ENCODE measurements at places on chromosomes 7 and 10.

- H3K36me3 ChIP-seq, result peaks cover 8% of the 10 kb centered on the region
- no peak overlapping the region for H3K27ac ChIP-seq
- DNase-seq, result no peak
- no peak overlapping the region for H3K4me3 ChIP-seq
Observed at GRCh38 chr10:84026821-84027257, 112.5 kb upstream of the GHITM start.

- DNase-seq, result no peak
- peaks cover 43% of the 10 kb centered on the region for H3K36me3 ChIP-seq
- no peak overlapping the region for H3K4me3 ChIP-seq
- no peaks in the 10 kb centered on the region for H3K4me1 ChIP-seq
- no peak overlapping the region for H3K27ac ChIP-seq
Observed at GRCh38 chr10:103877861-103878260, 22.5 kb upstream of the SH3PXD2A start.

- no peaks in the 10 kb centered on the region for H3K27me3 ChIP-seq
- no peak overlapping the region for H3K4me3 ChIP-seq
- no peak overlapping the region for H3K27ac ChIP-seq
- H3K36me3 ChIP-seq, result no peaks in the 10 kb centered on the region
Observed at GRCh38 chr10:124251317-124252065, 158.1 kb upstream of the CHST15 start.

- DNase-seq, result no peak
- H3K4me1 ChIP-seq, result no peaks in the 10 kb centered on the region
- no peaks in the 10 kb centered on the region for H3K27me3 ChIP-seq
- H3K27ac ChIP-seq, result no peak overlapping the region
Observed at GRCh38 chr7:83040484-83040883, 122.2 kb downstream of the PCLO start.

DNA sequence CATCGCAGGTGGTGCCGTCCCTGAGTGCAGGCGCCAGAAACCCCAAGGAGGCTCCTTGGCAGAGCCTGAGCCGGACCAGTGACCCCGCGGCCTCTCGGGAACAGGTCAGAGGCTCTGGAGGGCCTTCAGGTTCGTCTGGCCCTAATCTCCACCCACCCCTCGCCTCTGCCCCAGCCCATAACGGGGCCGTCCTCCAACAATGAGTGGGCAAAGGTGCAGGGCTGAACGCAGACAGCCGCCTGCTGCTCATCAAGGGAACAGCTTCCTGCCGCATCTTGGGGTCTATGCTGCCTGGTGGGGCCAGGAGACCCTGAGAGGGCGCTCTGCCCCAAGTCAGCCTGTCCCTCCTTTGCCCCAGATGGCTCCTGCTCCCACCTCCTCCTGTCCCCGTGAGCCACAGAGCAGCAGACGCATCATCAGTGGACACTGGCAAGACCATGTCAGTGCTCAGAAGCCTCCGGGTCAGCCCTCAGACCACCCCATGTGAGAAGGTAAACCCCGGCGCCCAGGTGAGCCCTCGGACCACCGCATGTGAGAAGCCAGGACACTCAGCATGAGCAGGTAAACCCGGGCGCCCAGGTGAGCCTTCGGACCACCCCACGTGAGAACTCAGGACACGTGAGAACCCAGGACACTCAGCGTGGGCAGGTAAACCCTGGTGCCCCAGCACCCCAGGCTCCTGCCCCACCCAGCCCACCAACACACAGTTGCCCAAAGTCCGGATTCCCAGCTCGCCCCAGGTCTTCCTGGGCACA lies 142.0 kb downstream of the PTPRN2 start:
- H3K27ac ChIP-seq, result no peak overlapping the region
- DNase-seq, result no peak
- no peak overlapping the region for H3K4me3 ChIP-seq

- no peak overlapping the region for H3K27ac ChIP-seq
- no peak overlapping the region for H3K4me3 ChIP-seq
- H3K36me3 ChIP-seq, result peaks cover 23% of the 10 kb centered on the region
Observed at GRCh38 chr10:112581921-112582320, 134.9 kb downstream of the VTI1A start.

- no peak overlapping the region for H3K27ac ChIP-seq
- DNase-seq, result no peak
- H3K27me3 ChIP-seq, result no peaks in the 10 kb centered on the region
- H3K36me3 ChIP-seq, result no peaks in the 10 kb centered on the region
- no peak overlapping the region for H3K4me3 ChIP-seq
Observed at GRCh38 chr7:15845461-15845860, 159.0 kb upstream of the MEOX2 start.

DNA sequence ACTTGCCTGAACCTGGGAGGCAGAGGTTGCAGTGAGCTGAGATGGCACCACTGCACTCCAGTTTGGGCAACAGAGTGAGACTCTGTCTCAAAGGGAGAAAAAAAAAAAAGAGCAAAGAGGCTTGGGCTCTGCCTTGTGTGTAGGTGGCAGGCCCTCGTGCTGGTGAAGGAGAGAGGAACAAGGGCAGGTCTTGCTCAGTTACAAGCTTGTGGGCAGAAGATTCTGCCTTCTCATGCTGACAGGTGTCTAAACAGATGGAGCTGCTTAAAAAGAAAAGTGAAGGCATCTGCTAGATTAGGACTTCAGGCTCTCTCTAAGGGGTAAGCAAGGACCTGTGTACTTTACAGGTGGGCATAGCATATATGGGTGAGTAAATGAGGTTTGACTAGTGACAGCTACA lies 65.5 kb upstream of the TRIM8 start:
- no peak overlapping the region for H3K4me3 ChIP-seq
- peak overlapping the region; percentile 5 for H3K27ac ChIP-seq
- no peaks in the 10 kb centered on the region for H3K36me3 ChIP-seq
- H3K27me3 ChIP-seq, result no peaks in the 10 kb centered on the region
- peaks cover 4% of the 10 kb centered on the region for H3K4me1 ChIP-seq

DNA sequence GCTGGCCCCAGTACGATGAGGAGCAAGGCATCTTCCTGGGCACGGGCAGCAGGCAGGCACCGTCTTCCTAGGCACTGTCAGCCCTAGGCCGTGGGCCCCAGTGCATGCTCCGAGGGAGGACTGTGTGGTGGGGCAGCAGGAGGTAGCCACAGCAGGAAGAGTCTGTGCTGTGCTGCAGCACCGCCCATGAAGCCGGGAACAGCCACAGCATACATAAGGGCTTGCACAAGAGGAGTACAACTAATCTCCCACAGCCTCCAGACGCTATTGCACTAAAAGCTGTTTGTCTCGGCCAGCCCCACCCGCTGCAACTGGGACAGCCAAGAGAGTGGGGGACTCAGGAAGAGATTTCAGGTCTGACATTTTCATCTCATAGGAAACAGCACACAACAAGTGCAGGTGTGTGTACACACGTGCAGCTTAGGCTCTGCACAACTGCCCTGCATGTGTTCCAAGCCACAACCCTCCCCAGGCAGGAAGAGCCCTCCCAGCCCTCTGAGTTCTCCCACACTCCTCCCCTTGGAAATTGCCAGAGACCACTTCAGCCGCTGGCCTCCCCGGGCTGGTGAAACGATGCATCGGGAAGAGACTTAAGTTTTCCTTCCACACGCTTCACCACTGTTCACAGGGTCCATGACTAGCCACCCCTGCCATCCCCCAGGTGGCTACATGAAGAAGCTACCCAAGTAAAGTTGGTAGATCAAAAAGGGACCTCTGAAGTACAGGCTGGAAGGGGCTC lies 88.1 kb upstream of the DDC start:
- H3K36me3 ChIP-seq, result no peaks in the 10 kb centered on the region
- DNase-seq, result no peak

DNA sequence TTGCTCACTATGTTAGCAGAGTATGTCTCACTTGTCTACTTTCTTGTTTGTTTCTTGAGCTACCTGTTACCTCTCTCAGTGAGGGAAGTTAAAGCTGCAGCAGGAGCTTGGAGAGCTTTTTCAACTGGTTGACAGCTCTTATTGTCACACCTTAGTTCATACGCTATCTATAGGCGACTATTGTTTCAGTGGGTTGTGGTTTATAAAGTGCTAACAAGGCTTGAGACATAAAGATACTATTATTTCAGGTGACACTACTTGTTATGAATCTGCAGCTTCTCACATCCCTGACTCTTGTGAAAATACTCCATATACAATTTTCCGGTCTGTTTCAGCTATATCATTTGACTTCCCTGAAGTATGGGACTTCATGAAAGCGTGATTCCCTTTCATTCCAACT lies 167.4 kb downstream of the CSTF2T start:
- no peaks in the 10 kb centered on the region for H3K36me3 ChIP-seq
- H3K27me3 ChIP-seq, result no peaks in the 10 kb centered on the region
- no peak for DNase-seq
- no peak overlapping the region for H3K4me3 ChIP-seq
- H3K4me1 ChIP-seq, result no peaks in the 10 kb centered on the region

GRCh38 chr7:25786936-25787335 lies 365.1 kb upstream of the NFE2L3 start:
- DNase-seq, result no peak
- peaks cover 24% of the 10 kb centered on the region for H3K27me3 ChIP-seq
- H3K4me1 ChIP-seq, result no peaks in the 10 kb centered on the region

DNA sequence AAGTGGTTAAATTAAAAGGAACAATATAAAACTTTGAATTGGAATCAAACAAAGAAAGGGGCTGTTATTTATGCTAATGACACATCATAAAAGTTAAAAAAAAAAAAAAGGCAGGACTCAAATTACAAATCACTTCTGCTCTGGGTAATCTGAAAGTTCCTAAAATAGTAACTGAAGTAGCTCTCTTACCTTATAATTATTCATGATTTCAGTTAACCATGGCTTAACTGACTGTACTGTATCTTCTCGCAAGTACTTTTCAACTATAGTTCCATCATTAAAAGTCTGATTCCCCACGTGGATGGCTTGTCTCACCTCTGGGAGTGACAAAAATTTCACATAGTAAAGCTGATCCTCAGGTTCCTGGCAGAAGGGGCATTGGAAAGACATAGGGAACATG lies 82.5 kb downstream of the CPVL start:
- H3K27ac ChIP-seq, result no peak overlapping the region
- no peaks in the 10 kb centered on the region for H3K36me3 ChIP-seq
- H3K27me3 ChIP-seq, result no peaks in the 10 kb centered on the region
- no peak for DNase-seq

GRCh38 chr10:7233259-7233991 lies 177.4 kb downstream of the SFMBT2 start:
- no peaks in the 10 kb centered on the region for H3K27me3 ChIP-seq
- H3K4me1 ChIP-seq, result peaks cover 4% of the 10 kb centered on the region
- no peak overlapping the region for H3K4me3 ChIP-seq
- DNase-seq, result no peak
- H3K27ac ChIP-seq, result no peak overlapping the region

- H3K36me3 ChIP-seq, result no peaks in the 10 kb centered on the region
- no peak overlapping the region for H3K27ac ChIP-seq
- no peak overlapping the region for H3K4me3 ChIP-seq
- H3K4me1 ChIP-seq, result no peaks in the 10 kb centered on the region
Observed at GRCh38 chr10:91054325-91054724, 133.4 kb upstream of the ANKRD1 start.

DNA sequence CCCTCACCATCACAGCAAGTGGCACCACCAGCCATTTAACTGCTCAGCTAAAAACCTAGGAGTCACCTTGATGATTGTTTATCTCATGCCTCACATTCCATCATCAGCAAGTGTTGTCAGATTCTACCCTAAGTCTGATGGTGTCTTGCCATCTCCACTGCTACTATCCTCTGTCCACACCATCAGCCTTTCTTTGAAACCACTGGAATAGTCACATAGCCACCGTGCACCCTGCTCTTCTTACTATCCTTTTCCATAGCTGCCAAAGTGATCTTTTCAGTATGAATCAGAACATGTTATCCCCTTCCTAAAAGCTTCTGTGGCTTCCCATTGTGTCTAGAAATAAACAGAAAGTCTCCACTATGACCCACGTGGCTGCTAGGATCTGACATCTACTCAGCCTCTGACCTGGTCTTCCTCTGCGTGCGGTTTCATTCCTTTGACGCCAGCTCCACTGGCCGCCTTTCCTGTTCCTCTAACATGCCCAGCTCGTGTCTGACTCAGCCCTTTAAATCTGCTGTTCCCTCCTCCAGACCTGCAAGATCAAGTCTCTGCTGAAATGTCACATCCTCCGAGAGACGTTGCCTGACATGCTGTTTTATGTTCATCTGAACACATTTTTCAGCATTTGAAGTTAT lies 16.5 kb upstream of the CHN2 start:
- no peak overlapping the region for H3K4me3 ChIP-seq
- DNase-seq, result no peak
- H3K27ac ChIP-seq, result no peak overlapping the region
- no peaks in the 10 kb centered on the region for H3K4me1 ChIP-seq
- no peaks in the 10 kb centered on the region for H3K36me3 ChIP-seq

- H3K27me3 ChIP-seq, result no peaks in the 10 kb centered on the region
- peak overlapping the region; percentile 100 for H3K27ac ChIP-seq
- H3K4me1 ChIP-seq, result peaks cover 31% of the 10 kb centered on the region
- DNase-seq, result no peak
- H3K4me3 ChIP-seq, result peak overlapping the region; percentile 100
- peaks cover 12% of the 10 kb centered on the region for H3K36me3 ChIP-seq
Observed at GRCh38 chr7:92133133-92133736, 1.0 kb downstream of the CYP51A1 start.

- H3K4me3 ChIP-seq, result no peak overlapping the region
- H3K27me3 ChIP-seq, result no peaks in the 10 kb centered on the region
- no peaks in the 10 kb centered on the region for H3K4me1 ChIP-seq
- no peak for DNase-seq
Observed at GRCh38 chr7:10412422-10413019, 561.2 kb upstream of the PHF14 start.

GRCh38 chr10:13915710-13916109 lies 328.9 kb downstream of the PRPF18 start:
- no peak overlapping the region for H3K4me3 ChIP-seq
- no peak overlapping the region for H3K27ac ChIP-seq
- H3K4me1 ChIP-seq, result peaks cover 13% of the 10 kb centered on the region
- no peak for DNase-seq
- peaks cover 11% of the 10 kb centered on the region for H3K27me3 ChIP-seq
- H3K36me3 ChIP-seq, result no peaks in the 10 kb centered on the region

GRCh38 chr10:9157656-9158055 lies 1103.2 kb downstream of the GATA3 start:
- H3K27ac ChIP-seq, result no peak overlapping the region
- no peaks in the 10 kb centered on the region for H3K4me1 ChIP-seq
- no peak overlapping the region for H3K4me3 ChIP-seq
- no peaks in the 10 kb centered on the region for H3K36me3 ChIP-seq
- H3K27me3 ChIP-seq, result peaks cover 6% of the 10 kb centered on the region

DNA sequence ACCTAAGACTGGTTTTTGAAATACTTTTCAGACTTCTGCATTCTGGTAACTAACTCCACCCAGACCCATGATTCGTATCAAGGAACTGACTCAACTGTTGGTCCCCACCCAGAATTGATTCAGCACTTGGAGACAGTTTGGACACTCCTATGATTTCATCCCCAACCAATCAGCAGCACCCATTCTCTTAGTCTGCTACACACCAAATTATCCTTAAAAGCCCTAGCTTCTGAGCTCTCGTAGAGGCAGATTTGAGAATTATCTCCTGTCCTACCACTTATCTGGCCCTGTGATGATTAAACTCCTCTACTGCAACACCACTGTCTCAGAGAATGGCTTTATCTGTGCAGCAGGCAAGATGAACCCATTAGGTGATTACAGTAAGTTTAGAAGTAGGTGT lies 7.7 kb upstream of the GSTO1 start:
- no peak overlapping the region for H3K27ac ChIP-seq
- no peaks in the 10 kb centered on the region for H3K36me3 ChIP-seq
- no peak overlapping the region for H3K4me3 ChIP-seq
- H3K27me3 ChIP-seq, result peaks cover 13% of the 10 kb centered on the region
- H3K4me1 ChIP-seq, result no peaks in the 10 kb centered on the region
